ENCODE measurements at places on chromosomes 1 and 21.
A peak's percentile ranks its signal among the peaks of the same experiment; 100 is the strongest.

DNA sequence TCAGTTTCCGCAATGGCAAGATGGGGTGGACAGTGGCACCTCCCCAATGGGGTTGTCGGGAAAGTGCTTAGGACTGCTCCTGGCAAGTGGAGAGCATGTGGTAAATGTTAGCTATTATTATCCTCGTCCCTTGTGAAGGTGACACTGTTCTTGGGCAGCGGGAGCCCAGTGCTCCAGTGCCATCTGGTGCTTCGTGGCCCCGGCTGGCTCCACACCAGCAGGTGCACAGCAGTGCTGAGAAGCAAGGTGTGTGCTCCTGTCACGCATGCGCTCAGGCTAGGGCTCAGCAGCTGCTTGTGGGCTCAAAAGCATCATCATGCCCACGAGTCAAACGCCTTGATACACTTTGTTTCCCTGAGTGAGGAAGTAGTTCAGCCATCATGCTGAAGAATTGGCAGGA is 24.9 kb upstream of the KCNC4 start:
- no peak for DNase-seq

DNA sequence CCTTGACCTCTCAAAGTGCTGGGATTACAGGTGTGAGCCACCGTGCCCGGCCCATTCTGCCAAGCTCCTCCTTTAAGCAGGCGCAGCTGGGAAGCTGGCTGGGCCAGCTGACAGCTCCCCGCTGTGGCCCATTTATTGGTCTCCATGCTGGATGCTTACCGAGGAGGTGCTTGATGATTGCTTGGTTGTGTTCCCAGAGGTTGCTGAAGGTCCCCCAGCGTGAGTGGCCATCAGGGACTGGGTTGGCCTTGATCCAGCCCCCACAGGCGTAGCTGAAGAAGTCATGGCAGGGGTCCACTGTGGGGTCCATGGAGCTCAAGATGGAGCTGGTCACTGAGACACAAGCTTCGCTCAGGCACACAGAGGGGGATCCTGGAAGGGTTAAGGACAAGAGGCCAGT is 17.7 kb downstream of the ECE1 start:
- no peak for DNase-seq

DNA sequence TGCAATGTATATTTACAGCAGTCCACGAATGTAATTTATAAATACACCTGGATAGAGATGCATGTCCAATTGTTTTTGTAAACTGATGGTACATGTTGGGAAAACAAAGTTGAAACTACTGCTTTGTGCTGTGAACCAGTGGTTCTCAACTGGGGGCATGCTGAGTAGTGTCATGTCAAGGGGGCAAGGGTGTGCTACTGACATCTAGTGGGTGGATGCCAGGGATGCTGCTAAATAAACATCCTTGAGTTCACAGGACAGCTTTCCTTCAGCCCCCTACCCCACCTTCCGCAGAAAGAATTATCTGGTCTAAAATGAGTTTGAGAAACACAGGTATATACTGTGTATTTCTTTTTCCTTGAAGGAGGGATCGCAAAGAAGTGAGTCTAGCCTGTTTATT is 95.9 kb downstream of the RASAL2 start:
- no peak for DNase-seq

DNA sequence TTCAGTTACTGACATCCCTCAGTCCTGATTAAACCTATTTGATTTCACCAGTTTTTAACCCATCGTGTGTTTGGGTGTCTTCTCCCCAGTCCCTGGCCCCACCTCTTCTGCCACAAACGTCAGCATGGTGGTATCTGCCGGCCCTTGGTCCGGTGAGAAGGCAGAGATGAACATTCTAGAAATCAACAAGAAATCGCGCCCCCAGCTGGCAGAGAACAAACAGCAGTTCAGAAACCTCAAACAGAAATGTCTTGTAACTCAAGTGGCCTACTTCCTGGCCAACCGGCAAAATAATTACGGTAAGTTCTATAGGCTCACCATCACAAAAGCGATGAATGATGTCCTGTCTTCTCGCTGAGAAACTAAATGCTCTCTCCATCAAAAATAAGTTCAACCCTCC is 28.7 kb downstream of the NBPF3 start:
- DNase-seq = no peak

- DNase-seq = peak; percentile 95
Observed at GRCh38 chr1:70738624-70739023, 309.0 kb downstream of the PTGER3 start.

DNA sequence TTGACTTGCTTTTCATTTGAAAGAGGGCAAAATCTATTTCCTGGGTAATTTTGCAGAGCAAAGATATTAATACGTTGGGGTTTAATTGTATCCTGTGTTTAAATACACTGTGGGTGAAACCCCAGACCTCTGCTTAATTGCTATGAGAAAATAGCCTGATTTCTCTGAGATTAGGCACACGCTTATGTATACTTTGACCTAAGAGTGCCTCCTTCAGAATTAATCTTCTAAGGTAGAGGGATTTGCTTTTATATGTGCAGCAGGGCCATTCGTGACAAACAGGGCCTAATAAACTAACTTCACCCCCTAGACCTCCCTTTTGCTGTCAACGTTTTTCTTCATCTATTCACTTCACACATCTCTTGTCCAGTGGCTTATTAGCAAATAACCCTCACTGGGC is 216.9 kb upstream of the ADGRL2 start:
- no peak for DNase-seq

- no peak for DNase-seq
Observed at GRCh38 chr21:34691390-34692032, 22.7 kb downstream of the CLIC6 start.

DNA sequence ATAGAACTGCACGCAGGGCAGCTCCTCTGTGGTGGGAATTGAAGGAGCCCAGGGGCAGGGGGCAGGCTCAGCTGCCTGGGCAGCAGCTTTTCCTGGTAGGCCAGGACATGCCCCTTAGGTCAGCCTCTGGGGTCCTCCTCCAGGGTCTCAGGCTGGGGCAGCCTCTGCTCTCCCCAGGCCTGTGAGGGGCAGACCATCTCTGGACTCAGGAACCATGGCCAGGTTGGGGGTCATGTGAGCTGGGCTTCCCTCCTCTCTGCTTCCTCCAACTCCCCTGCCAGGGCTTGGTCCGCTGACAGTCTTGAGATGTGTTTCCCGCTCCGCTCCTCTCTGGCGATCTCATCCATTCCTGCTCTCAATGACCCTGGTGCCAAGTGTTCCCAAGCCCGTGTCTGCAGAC is 5.7 kb downstream of the C1orf210 start:
- DNase-seq = no peak

- no peak for DNase-seq
Observed at GRCh38 chr1:176987016-176987415, 177.5 kb downstream of the ASTN1 start.

GRCh38 chr1:21114431-21114830 is 62.3 kb downstream of the EIF4G3 start:
- DNase-seq = no peak

DNA sequence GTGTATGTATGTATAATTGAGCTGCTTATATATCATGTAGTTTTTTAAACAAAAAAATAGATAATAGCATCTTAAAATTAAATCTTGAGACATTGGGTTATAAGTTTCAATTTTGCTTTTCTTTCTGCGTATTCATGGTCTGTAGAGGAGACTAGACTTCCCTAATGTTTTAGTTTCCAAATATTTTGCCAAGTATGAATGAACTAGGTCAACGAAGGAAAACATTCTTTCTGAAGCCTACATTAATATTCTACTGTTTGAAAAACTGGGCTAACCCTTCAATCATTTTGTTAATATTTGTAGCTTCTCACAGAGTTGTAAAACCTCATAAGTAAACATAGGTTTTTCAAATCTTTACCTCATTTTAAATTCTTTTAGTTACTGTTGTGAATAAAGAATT is 592.7 kb downstream of the USP25 start:
- no peak for DNase-seq

DNA sequence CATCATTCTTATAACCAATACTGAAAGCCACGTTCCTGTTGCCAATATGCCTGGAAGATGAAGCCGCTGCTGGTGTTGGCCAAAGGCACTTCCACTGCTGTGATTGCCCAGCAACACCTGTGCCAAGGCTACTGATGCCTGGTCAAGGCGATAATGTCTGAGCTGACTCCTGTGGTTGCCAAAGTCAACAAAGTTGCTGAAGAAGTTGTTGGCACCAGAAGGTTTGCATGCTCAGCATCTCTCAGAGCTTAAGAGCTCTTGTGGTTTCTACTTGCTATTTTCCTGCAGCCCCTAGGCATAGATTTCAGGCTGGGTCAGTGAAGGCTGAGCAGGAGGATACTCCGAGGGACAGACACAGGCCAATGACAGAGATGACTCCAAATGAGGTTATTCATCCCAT is 63.4 kb upstream of the RAB3GAP2 start:
- DNase-seq = no peak

GRCh38 chr1:206505702-206506355 is 1.5 kb upstream of the RASSF5 start:
- DNase-seq = no peak

- DNase-seq = no peak
Observed at GRCh38 chr21:31338908-31339368, 5.1 kb downstream of the TIAM1 start.

DNA sequence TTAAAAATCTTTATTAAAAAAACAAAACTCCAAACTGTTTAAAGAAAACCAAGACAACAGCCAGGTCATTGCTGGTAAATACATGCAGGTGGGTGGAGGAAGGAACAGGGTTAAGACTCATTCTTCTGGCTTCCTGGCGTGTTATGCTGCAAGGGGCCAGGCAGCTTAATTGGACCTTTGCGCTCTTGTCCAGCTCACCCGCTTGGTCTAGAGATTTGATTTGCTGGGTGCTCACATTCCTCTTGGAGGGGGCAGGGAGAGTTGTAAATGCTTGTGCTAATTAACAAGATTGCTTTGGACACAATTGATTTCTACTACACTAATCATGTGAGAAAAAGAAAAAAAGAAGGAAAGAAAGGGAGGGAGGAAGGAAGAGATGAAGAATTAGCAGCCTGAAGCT is 10.5 kb downstream of the CEP104 start:
- DNase-seq = no peak

DNA sequence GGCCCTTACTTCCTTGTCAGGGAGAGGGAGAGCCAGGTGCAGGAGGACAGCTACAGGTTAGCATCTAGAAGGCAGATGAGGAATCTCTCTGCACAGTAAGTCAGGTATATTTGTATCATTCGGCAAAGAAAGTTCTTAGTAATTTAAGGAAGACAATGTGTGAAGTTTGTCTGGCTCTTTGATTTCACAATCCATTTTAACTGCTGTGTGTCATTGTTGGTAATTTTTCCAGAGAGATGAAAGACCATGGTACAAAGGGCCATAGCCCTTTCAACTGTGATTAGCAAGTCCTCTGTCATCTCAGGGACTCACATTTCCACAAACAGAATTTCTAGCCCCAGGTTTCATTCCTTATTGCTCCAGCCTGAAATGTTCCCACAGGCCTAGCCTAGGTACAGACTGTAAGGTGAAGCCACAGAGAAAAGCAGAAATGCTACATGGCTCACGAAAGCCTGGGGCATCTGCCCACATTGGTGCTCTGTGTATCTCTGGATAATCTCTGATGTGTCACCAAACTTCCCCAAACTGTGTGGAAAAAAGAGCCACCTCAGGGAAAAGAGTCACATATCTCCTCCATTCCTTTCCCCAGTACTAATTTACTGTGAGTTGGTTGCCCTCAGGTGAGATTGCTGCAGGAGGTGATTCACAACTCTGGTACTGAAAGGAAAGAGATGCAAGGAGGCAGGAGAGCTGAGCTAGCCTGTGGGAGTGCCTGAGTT is 70.6 kb downstream of the SYT6 start:
- no peak for DNase-seq

DNA sequence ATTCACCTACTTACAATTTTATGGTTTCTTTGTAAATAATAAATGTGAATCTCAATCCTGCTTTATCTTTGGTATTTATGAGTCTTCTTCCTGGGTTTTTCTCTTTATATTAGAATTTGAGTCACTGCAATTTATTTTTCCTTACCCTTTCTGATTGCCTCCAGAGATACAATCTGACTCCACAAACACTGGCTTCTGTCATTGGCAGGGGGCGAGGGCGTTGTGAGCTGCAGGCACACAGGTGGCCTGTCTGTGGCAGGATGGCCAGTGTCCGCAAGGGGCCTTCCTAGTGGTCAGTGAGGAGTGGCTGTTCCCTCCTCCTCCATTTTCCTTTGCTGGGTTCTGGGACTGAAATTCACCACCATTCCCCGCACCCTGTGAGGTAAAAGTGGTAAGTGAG is 2.0 kb upstream of the MTARC1 start:
- DNase-seq = no peak

Measured in NCI-H748 treated with DMSO at 0.1 percent for 48 hours (cell line).